ENCODE measurements at places on chromosomes 6 and 20.

DNA sequence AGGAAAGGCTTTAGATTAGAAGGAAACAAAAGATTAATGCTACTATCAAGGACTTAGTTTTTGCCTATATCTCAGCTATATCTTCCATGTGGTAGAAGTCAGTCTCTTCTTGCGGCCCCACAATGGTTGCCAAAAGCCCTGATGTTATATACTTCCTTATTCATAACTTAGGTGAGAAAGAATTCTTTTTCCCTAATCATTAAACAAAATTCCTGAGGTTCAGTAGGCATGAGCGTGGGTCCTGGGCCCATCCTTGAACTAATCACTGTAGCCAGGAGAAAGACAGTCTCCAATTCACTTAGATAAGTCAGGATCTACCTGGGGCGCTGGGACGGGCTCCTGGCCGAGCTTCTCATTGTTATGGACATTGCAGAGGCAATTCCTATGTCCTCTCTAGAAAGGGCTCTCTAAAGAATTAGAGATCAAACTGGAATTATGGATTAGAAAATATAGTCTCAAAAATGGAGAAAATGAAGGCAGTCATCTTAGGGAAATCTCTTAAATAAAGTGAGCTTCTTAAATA, 134.3 kb downstream of the KIF6 start:
- DNase-seq = no peak

- no peak for DNase-seq
These were observed 11.9 kb upstream of the CNR1 start for GRCh38 chr6:88177961-88178464.

GRCh38 chr20:21129861-21130260, 4.0 kb downstream of the KIZ start:
- no peak for DNase-seq

GRCh38 chr6:110039364-110039980, 61.4 kb downstream of the GPR6 start:
- peak; percentile 66 for DNase-seq

DNA sequence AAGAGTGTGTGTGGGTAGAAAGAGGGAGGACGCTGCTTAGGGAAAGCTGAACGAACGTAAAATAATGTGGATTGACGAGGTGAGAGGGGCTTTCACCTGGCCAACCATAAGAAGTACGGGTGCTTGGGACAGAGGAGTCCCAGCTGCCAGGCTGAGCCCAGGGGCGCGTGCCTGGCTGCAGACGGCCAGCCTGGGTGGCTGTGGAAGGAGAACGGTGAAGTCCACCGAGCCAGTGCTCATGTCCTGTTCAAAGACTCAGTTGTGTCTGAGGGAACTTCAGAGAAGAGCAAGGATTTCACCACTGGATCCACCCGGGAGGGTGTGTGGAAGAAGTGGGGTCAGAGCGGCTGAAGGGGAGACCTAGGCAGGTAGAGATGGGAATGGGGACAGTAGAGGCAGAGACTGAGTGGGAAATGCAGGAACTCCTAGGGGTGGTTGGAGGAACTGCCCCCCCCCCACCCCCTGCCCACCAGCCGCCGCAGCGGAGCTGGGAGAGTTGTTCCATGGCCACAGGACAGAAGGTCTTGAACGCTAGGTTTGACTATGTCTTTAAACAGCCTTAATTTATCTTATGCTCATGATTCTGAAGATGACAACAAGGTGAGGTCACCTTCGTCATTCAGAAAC, 68.1 kb upstream of the TBXT start:
- no peak for DNase-seq

Data from activated CD8-positive, alpha-beta memory T cell treated with anti-CD3 and anti-CD28 coated beads for 1 hour (primary cell).